ENCODE measurements at places on chromosomes 1 and 21.

GRCh38 chr1:156067262-156067661 lies 6.3 kb downstream of the RAB25 start:
- DNase-seq, result no peak

DNA sequence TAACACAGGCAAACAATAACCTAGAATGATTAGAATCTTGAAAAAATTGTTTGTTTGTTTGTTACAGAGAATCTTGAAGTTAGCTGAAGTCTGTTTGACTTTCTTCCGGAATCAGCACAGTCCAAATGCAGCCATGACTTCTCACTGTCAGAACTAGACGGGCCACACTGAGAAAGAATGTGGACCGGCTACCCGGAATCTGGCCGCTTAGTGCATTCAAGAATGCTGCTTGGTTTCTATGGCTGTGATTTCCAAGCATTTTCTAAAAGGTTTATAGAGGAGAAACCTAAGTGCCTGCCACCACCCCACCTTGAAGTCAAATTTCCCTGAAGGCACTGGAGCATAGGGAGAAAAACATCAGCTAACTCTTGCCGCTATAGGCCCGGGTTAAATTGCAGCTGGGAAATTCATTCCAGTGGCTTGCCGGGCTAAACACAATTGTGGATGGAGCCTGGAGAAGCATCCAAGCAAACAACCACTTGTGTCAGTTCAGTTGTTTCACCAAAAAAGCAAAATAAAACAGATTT lies 231.1 kb downstream of the DISC1 start:
- DNase-seq, result no peak

GRCh38 chr21:21199342-21200102 lies 201.3 kb downstream of the NCAM2 start:
- DNase-seq, result peak; percentile 2

GRCh38 chr1:214422137-214422671 lies 129.2 kb downstream of the PTPN14 start:
- peak; percentile 77 for DNase-seq

- no peak for DNase-seq
Measured at GRCh38 chr1:4734791-4735190, 80.4 kb downstream of the AJAP1 start.

- no peak for DNase-seq
Measured at GRCh38 chr1:20366056-20366462, 75.4 kb downstream of the VWA5B1 start.

DNA sequence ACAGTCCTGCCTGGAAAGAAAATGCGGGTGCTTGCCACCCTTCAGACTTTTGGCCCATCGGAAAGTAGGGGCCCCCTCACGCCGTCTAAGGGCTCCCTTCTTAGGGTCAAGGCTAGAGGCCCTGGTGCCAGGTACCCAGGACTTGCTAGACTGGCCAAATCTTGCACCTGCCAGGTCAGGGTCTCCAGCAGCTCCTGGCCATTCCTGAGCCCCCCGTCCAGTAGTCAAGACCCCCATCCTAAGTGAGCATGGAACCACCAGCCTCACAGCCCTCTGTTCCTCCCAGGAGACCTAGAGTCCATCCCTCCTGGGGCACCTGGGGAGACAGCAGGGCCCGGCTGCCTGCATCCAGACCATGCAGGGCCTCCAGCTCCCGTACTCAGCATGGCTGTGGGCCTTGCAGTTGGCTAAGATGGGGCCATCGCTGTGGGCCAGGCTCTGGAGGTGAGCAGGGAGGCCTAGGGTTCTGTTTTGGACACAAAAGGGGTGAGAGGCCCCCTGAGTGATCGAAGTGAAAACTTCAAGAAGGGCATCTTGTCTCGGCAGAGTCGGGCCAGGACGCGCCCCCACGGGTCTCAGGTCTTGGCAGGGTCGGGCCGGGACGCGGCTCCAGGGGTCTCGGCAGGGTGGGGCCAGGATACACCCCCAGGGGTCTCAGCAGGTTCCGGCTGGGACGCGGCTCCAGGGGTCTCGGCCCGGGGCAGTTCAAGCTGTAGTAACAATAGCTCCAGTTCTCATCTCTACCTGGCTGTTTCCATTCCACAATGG lies 5.9 kb downstream of the FNDC10 start:
- no peak for DNase-seq

DNA sequence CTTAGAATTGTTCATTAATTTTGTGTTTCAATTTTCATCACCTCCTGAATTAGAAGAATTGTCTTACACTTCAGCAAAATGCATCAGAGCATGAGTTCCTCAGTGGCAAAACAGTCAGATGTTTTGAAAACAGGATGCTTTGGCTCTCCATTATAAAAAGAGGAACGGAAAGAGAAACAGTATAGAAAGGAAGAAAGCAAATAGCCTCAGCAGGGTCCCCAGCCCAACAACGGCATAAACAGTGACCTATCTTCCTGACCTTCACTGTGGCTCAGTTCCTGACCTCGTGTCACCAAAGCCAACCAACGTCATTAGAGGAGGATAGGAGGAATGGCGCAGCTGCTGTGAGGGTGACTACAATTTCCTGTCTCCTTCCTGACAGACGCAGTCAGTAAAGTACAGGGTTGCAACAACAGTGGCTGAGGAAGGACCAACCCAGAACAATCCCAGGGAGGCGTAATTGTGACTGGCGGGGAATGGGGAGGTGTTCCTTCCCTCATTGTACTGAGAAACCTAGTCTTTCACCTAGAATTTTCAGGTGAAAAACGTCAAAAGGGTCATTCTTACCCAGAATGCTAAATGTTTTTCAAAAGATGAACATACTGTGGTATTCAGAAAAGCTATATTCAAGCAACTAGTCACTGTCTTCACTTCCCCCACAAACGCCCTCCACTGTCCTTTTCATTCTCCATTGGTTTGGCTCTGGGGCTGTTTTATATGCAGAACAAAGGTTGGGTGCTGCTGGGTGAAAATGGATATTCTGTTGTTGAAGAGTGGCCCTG lies 197.9 kb upstream of the SGIP1 start:
- DNase-seq, result no peak

- no peak for DNase-seq
Measured at GRCh38 chr1:21267191-21268077, 22.8 kb downstream of the ECE1 start.

DNA sequence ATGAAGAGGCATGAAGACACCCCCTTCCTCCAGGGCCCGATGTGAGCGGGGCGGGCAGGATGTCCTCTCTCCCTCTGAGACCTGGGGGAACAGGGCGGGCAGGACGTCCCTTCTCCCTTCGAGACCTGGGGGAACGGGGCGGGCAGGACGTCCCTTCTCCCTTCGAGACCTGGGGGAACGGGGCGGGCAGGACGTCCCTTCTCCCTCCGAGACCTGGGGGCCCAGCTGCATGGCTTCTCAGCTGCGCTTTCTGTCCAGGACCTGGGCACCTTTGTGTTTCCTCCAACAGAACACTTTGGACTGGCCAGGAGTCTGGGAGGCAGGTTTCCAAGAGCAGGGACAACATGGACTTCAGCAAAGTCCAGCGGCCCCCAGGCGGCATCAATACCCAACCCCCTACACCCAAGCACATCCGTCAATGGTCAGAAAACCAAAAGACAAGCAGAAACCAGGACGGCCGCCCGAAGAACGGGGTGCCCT lies 30.8 kb upstream of the ADARB1 start:
- no peak for DNase-seq

GRCh38 chr1:110318046-110318445 lies 21.1 kb upstream of the RBM15 start:
- no peak for DNase-seq

DNA sequence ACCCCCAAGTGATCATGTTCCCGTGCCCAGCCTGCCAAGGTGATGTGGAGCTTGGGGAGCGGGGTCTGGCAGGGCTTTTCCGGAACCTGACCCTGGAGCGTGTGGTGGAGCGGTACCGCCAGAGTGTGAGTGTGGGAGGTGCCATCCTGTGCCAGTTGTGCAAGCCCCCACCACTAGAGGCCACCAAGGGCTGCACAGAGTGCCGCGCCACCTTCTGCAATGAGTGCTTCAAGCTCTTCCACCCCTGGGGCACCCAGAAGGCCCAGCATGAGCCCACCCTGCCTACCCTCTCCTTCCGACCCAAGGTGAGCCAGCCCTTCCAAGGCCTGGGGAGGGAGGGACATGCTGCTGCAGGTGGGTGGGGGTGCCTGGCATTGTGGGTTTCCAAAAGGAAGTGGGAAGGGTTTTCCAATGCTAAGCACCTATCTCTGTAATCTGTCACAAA lies 2.3 kb downstream of the TRIM46 start:
- DNase-seq, result no peak

DNA sequence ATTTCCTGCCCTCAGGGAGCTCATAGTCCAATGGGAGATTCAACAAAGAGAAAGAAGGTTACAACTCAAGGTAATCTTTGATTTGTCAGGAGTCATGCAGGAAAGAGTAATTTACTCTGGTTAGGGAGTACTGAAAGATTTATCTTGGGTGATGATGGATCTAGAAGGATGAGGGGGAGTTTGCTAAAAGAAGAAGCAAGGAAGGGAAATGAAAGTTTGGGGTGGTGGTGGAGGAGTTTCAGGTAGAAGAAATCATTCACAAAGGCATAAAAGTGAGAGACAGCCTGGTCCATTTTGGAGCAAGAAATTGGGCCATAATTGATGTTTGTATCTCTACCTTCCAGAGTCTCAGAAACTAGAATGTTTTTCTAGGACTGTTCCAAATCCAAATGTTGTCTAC lies 116.7 kb downstream of the ROR1 start:
- DNase-seq, result no peak

- no peak for DNase-seq
Measured at GRCh38 chr21:41582298-41582840, 74.4 kb upstream of the TMPRSS2 start.

DNA sequence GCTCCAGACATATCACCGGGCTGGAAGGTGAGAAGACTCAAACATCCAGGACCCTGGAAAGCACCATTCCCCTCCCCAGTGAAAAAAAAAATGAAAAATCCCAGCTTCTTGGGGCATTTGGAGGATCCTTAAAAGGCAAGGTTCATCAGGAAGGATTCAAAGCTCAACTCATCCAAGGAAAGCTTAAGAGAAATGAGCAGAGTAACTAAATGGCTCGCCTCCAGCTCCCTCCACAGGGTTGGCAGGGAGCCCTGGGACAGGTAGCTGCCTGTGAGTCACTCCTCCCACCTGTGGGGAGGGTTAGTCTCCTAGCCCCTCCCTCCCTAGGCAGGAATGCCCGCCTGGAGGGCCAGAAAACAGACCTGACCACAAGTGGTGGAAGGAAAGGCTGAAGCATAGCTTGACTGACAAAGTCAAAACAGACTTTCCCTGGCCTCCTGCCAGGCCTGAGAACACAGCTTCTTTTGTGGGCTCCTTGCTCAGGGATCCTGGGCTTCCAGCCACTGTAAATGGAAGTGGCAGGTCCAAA lies 712 bp upstream of the LAMB3 start:
- DNase-seq, result peak; percentile 100

GRCh38 chr1:89610457-89611011 lies 22.4 kb upstream of the LRRC8C start:
- no peak for DNase-seq

GRCh38 chr21:45988366-45989347 lies 7.1 kb downstream of the COL6A1 start:
- no peak for DNase-seq
